Daoy (cell line): ENCODE measurements at places on chromosomes 3 and 15. TPM values are rescaled to one million over a fixed set of nuclear protein-coding genes. Genes with fewer than 3 reads are reported as not detected.
A peak's percentile ranks its signal among the peaks of the same experiment; 100 is the strongest.

GRCh38 chr3:196016059-196016458, 65.8 kb downstream of the TFRC start:
- DNase-seq, result no peak

DNA sequence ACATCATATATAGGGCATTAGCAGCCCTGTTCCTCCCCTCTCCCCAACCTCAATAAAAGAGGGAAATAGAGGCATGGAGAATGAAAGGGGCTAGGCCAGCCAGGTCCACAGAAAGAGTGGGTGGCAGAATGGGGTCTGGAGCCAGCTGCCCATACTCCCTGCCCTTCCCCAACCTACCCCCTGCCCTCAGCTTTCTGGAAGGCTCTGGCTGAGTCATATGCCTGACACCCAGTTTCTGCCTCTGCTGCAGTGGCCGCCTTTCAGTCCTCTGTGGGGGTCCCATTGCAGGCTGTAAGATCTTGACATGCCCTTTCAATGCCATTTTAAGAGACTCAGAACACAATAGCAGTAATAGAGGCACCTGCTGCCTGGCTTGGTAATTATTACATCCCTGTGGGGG, 95.7 kb downstream of the LINGO1 start:
- DNase-seq, result no peak

- no peak for DNase-seq
Observed at GRCh38 chr3:142657033-142657432, 60.8 kb downstream of the PLS1 start.

GRCh38 chr15:31136016-31136415, 34.5 kb upstream of the TRPM1 start:
- DNase-seq, result peak; percentile 33

GRCh38 chr3:31979001-31979697, 1.9 kb downstream of the OSBPL10 start:
- no peak for DNase-seq

DNA sequence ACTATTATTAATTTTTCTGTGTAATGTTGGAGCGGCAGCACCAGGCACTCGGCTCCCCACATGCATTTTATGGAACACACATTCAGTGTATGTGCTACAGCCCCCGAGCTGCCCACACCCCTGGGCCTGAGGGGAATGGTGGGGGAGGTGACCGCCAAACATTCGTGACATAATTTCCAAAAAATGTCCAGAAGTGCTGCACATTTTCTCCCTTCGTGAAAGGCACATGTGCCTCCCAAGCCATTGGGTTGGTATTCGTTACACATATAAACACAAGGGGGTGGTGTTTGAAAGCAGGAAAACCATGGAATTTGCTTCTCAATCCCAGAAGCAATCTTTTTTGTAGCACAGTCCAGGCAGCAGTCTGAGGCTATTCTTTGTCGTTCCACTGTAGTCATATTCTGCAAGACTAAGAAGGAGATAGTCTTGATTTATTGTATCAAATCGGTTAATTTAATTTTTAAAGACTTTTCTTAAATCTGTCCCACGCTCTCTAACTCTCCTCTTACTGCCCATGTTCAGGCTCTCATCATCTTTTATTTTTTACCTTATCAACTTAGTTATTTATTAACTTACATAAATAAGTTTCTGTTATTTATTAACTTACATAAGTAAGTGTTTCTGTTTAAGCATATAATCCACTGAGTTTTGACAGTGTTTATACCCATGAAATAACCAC, 39.2 kb upstream of the POLR2M start:
- peak; percentile 61 for DNase-seq

- no peak for DNase-seq
Observed at GRCh38 chr3:150249779-150250470, 158.2 kb upstream of the TSC22D2 start.

- DNase-seq, result no peak
Observed at GRCh38 chr3:195451373-195452015, 8.7 kb upstream of the ACAP2 start.

- no peak for DNase-seq
Observed at GRCh38 chr3:124850633-124851032, 36.5 kb downstream of the ITGB5 start.

- no peak for DNase-seq
Observed at GRCh38 chr15:65903296-65904073, 34.2 kb downstream of the RAB11A start.

- DNase-seq, result peak; percentile 56
Observed at GRCh38 chr3:108090049-108090700, 656 bp downstream of the CD47 start.

GRCh38 chr15:80783260-80783659, 4.1 kb downstream of the CEMIP start:
- DNase-seq, result no peak

DNA sequence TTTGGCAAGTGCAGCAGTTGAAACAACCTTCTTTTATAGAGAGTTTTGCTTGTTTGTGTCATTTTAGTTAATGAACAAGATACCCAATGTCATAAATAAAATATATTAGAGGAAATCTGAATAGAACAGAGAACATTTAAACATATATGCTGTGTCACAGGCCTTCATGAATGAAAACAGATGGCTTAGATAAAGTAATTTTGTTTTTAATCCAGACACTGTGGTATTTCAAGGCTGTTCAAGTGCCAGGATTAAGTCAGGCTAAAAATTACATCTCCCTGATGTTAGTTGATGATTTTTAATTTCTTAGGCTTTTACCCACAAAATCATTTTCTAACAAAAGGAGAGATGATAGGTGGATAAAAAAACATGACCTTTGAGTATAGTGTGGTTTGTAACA, 4.9 kb upstream of the ACKR4 start:
- no peak for DNase-seq

DNA sequence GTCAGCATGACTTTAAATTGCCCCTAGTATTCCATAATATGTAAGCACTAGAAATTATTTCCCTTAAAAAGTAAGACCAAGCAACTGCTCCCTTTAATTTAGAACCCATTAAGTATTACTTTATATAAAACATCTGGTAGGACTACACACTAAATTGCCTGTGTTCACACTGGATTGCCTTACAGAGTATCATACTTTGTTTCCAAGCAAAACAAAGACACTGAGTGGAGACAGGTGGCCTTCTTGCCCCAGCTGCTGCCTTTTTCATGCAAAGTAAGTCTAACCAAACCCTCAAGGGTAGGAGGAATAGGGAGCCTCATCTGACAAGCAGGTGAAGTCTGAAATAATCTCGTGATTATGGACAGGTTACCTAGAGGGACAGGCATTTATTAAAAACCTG, 87.3 kb downstream of the PEX5L start:
- DNase-seq, result no peak

DNA sequence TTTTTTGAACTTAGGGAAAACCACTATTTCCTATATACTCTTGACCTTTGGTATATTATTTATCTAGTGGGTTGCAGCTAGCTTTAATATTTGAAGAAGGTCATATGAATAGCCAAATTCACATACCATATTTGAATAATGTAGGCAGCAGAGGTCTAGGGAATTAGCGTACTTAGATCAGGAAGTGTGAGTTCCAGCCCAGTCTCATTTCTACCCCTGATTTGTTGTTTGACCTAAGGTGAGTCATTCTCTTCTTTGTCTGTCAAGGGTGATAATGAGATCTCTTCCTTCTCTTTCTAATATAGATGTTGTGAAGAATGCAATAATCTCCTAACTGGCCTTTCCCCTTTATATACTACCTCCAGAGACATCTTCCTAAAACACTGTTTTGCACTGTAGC, 36.6 kb upstream of the ZPLD1 start:
- DNase-seq, result no peak

DNA sequence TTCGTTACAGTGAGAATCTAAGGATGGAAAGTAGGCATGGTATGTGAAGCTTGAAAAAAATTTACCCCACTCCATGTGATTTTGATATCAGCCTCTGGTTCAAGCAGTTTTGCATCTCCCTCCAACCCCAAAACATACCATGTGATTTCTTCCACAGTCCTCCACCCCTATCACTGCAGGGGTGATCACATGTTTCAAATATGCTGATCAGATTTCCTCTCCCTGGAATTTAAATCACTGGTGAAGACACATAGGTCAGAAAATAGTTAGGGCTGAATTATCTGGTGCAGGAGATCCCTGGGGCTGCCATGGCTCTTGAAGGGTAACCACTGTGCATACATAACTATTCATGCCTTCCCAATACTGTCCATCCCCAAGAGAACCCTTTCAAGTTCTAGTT, 119.7 kb upstream of the THRB start:
- no peak for DNase-seq

DNA sequence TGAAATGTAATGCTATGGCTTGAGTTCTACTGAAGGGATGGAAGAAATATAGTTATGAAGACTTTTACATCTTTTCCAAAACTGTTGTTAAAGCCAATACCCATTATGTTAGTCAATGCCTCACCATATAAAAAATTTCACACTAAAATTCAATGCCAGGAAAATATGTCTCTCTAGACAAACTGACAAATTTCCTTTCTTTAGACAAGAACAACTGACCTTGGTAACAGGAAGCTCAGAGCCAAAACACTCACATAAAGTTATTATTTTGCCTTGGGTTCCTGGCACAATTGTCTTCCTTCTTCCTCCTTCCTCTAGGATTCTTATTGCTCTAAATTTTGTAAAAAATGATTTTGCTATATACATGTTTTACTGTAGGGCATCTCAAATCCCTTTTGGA, 26.7 kb downstream of the INTS14 start:
- DNase-seq, result no peak

DNA sequence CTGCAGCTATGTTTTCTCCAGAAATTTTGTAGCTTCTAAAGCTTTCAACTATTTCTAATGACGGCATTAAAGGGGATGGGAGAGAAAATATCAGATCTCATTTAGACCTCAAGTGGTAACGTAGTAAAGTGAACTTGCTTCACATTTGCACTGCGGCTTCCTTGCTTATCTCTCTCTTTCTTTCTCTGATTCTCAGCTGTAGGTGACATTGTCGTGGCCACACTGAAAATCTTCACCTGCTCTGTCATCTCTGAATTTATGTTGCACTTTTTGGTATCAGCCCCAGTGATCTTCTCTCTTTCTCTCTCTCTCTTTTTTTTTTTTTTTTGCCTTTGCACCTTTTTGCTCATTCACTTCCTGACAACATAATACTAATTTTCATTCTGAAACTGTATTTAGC, 254.1 kb upstream of the SATB1 start:
- no peak for DNase-seq

DNA sequence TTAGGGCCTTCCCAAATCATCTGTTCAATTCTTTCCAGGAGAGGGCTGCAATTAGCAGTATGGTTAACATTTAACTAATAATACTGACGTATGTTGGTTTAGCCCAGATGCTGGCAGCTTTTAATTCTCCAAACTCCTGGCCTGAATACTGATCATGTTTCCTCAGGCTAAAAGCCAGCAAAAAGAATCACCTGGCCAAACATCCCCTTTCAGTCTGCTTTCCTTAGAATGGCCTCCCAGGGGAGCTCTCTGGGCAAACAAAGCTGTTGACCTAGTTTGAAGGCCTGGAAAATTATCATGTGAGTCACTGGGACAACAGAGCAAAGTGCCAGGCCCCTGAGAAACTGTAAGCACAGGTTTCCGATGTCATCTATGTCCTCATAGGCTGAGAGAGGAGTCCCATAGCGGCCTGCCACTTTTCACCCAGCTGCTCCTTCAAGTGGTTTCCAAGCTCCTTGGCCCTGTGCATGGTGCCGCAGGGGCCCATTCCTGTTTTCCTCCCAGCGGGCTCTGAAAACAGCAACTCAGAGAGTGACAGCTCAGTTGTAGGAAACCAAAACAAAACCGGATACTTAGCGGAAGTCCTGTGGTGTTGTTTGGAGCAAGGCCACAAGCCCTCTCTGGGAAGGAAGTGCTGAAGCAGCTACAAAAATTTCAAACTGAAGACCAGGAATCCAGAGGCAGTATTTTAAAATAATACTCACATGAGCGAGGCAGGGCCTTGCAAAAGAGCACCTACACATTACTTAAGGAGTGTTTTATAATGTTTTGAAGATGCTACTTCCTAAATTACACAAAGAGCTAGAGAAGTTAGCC, 36.5 kb upstream of the RAB11A start:
- DNase-seq, result peak; percentile 96

GRCh38 chr15:62981071-62981470, 61.5 kb upstream of the TPM1 start:
- no peak for DNase-seq

DNA sequence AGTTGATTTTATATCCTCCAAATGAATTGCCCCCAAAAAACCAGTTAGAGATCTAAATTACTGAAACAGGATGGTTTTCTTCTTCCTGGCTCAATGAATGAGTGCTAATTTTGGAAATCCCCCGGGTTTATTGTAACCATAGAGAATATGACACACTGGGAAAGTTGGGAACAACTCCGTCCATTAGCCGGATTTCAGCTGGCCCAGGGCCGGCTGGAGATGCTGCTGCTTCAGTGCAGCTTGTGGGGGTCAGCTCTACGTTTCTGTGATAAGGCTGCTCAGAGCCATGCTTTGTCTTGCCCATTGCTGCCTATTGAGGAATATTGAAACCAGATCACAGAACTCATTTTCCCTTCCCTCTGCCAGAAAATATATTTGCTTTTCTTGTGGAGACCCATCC, 20.3 kb downstream of the GYG1 start:
- DNase-seq, result no peak

DNA sequence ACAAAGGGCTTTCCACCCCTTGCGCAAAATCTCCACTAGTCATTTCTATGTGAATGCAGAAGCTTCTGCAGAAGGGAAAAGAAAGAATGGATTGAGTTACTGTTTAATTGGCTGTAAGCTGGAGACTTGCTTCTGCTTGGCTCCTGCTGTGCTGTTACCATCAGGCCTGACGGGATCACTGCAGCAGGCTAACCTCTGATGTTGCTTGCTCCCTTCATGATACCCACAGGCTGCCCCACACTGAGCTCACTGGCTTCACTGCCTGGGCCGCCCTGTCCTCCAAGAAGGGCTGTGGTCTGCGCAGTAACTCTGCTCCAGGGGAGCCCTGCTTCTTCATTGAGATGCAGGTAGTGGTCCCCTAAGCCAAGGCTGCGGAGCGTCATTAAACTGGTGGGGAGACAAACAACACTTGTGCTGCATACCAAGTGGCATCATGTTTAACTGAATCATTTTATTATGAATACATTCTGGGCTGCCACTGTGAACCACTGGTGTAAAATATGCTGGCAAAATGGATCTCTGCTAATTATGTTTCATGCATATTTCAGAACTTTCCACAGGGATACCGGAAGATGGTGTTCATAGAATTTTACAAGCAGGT, 78.6 kb downstream of the WDR49 start:
- no peak for DNase-seq

DNA sequence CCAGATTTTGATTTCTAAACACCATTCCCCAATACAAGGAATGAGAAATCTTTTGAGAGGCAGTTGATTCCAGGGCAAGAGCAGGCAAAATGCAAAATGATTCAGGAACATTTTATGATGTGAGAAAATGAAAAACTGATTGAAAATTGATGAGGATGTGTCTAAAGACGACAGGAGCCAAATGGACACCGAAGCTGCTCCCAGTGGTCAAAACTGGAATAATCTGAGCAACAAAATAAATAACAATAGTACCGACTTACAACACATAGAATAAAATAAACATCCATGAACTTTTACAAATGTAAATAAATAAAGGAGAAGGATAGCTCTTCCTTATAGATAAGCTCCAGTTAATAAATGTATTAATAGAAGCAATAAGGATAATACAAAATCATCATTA, 186.8 kb downstream of the OCA2 start:
- DNase-seq, result no peak

- DNase-seq, result no peak
Observed at GRCh38 chr3:7547826-7548225, 686.9 kb downstream of the GRM7 start.

The CAND2 gene
- total RNA-seq, result 1.4 and 3.7 TPM in 2 replicates

The CSPG4 gene
- 21.2 and 24.7 TPM in 2 replicates for total RNA-seq

The CPEB1 gene
- 5.2 and 5.3 TPM in 2 replicates for total RNA-seq

The MKRN3 gene
- 12.1 and 15.0 TPM in 2 replicates for total RNA-seq

The RTP1 gene
- total RNA-seq, result not detected in 2 replicates

The MTHFS gene
- 55.0 and 90.1 TPM in 2 replicates for total RNA-seq

The CFAP92 gene
- 1.0 TPM in 1 of 2 replicates, not detected in the other for total RNA-seq

The CLDN1 gene
- total RNA-seq, result 5.3 and 7.3 TPM in 2 replicates

The IL1RAP gene
- total RNA-seq, result 11.3 and 11.8 TPM in 2 replicates

The ZNF662 gene
- 0.30 and 0.80 TPM in 2 replicates for total RNA-seq
